Hypothalamus (tissue), 51 donors: ENCODE measurements at places on chromosomes 11 and 22.

- no peak for DNase-seq
Observed at GRCh38 chr11:106957030-106957482, 61.2 kb downstream of the GUCY1A2 start.

GRCh38 chr11:47329431-47329986 lies 23.0 kb downstream of the MYBPC3 start:
- no peak for DNase-seq

- no peak for DNase-seq
Observed at GRCh38 chr22:19871023-19871844, 16.6 kb upstream of the GNB1L start.

DNA sequence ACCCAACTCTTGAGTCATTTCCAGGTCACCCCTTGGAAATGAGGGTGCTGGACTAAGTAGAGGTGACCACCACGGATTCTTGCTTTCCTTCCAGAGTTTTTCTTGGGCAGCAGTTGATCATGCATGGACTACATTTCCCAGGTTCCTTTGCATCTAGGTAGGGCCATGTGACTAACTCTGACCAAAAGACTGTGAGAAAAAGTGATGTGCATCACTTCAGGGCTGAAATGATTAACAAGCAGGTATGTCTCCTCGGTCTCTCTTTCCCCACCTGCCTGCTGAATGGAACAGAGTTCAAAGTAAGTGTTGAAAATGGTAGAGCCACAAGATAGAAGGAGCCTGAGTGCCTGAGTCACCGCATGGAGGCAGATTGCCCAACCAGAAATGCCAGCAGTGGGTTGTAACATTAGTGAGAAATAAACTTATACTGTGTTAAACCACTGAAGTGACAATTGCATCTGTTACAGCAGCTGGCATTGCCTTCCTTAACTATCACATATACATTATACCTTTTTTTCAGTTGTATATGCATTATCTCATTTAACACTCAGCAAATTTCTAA lies 113.5 kb downstream of the MN1 start:
- DNase-seq: no peak

- no peak for DNase-seq
Observed at GRCh38 chr11:14656536-14657457, 13.2 kb downstream of the PDE3B start.

DNA sequence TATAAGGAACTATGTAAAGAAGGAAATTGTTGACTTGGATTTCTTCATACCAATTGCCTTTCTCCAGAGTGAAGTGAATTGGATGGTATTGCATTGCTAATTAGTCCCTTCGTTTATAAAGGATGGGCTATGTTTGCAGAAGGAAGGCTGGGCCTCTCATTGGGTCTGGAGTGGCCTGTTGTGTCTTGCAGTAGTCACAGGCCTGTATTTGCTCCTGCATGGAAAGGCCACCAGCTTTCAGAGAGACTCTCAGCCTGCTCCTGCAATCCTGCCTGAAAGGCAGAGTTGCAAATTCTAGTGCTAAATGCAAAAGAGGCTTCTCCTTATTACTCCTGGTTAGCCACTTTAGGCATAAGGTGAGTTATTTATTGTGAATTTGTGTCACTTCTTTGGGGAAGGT lies 103.8 kb downstream of the EXT2 start:
- DNase-seq: no peak

GRCh38 chr22:49497266-49497665 lies 330.4 kb downstream of the BRD1 start:
- DNase-seq: no peak
